Uterus (tissue), 4 donors: ENCODE measurements at places on chromosomes 2 and 18. TPM values are rescaled to one million over a fixed set of nuclear protein-coding genes. Genes with fewer than 3 reads are reported as not detected.

The WNT10A gene
- not detected for total RNA-seq

The TMEFF2 gene
- not detected for total RNA-seq

The ABHD1 gene
- total RNA-seq = 1.2 TPM

The AQP12A gene
- total RNA-seq = not detected

The HAAO gene
- total RNA-seq = 25.1 TPM

GRCh38 chr18:59264651-59265245 lies 8.5 kb downstream of the RAX start:
- H3K36me3 ChIP-seq = no peaks in the 10 kb centered on the region
- H3K4me1 ChIP-seq = no peaks in the 10 kb centered on the region

- no peak overlapping the region for H3K4me3 ChIP-seq
- H3K27me3 ChIP-seq = no peaks in the 10 kb centered on the region
- no peaks in the 10 kb centered on the region for H3K36me3 ChIP-seq
- peaks cover 6% of the 10 kb centered on the region for H3K4me1 ChIP-seq
- DNase-seq = no peak
- H3K27ac ChIP-seq = no peak overlapping the region
Observed at GRCh38 chr2:112639936-112640335, 5.8 kb upstream of the SLC20A1 start.

DNA sequence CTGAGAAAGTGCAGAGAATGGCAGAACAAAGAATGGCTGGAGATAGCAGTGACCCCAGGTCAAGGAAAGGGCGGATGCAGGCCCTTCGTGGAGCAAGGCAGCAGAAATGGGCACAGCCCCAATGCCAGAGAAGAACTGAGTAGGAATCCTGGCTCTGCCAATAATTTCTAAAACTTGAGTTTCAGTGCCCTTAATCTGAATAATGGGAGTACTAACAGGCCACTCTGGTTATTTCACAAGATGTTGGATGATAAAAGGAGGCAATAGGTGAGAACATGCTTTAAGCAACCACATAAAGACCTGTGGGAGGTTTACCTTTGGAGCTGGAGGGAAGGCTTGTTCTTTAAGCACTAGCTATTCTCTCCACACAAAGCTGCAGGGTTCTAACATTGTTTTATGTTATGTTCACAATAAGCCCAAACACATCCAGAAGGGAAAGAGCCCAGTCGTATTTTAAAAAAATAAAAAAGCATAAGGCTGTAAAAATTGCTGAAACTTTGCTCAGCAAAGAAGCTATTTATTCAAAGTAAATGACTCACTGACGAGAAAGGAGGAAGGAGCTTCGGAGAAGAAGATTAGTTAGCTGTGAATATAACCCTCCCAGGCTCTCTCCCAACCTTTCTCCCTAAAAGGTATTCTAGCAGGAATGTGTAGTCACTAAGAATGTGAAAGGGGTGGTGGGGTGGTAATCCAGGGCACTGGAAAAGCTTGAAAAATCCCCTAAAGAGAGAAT lies 470.2 kb downstream of the TXNL1 start:
- H3K27ac ChIP-seq = peak overlapping the region; percentile 79
- no peak for DNase-seq
- H3K27me3 ChIP-seq = no peaks in the 10 kb centered on the region

GRCh38 chr2:127105656-127106456 lies 1.1 kb downstream of the BIN1 start:
- peak overlapping the region; percentile 64 for H3K4me3 ChIP-seq
- H3K4me1 ChIP-seq = no peaks in the 10 kb centered on the region
- H3K27ac ChIP-seq = peak overlapping the region; percentile 89
- H3K27me3 ChIP-seq = no peaks in the 10 kb centered on the region
- DNase-seq = peak; percentile 50

DNA sequence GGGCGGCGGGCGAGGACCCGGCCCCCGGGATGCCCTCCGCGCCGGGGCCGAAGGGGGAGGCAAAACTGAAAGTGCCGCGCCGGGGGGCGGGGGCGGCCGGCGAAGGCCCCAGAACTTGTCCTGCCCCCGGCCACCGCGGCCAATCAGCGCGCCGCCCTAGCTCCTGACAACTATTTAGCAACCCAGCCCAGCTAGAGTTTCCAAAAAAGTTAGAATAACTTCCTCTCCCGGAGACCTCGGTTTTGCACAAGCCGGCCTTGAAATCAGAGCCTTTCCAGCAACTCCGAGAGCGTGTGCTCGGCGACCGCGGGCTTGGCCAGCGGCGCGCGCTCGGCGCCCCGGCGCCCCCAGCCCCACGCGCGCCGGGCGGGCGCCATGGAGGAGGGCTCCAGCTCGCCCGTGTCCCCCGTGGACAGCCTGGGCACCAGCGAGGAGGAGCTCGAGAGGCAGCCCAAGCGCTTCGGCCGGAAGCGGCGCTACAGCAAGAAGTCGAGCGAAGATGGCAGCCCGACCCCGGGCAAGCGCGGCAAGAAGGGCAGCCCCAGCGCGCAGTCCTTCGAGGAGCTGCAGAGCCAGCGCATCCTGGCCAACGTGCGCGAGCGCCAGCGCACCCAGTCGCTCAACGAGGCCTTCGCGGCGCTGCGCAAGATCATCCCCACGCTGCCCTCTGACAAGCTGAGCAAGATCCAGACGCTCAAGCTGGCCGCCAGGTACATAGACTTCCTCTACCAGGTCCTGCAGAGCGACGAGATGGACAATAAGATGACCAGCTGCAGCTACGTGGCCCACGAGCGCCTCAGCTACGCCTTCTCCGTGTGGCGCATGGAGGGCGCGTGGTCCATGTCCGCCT lies at the start of gene TWIST2:
TSS of gene TWIST2 (plus strand) at position 245 of the 850 bp plus-strand sequence. CDS start at position 376, 131 bp downstream.
- peak within 1 kb of the TSS; percentile 78 for H3K4me3 ChIP-seq
- no peaks in the 10 kb centered on the region for H3K4me1 ChIP-seq
- H3K27me3 ChIP-seq = no peaks in the 10 kb centered on the region
- peak; percentile 92 for DNase-seq

DNA sequence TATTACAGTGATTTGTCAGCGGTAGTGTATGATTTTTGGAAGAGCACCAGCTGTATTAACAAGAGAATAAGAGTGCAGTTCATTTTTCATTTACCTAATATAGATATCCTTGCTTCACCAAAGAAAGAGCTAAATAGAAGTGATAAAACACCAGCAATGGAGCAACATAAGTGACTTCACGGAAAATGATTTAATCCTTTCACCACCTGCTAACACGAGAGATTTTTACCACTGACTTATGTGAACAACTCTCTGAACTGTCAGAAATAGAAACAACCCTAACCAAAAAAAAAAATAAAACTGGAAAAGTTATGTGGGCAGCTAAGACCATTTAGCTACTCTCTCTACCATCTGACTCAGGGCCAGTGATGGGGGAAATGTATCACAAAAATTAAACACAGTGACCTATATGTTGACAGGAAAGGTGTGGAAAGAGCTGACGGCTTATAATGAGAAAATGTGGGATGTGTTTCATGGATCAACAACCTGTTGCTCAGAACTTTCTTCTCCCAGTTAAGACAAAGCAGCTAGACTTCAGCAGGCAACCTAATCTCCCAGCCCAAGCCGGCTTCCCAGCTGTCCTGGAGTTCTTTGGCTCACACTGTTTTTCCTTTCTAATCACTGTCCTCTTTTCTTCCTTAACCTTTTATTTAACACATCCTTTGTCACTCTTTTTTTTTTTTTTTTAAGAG lies 272.7 kb downstream of the SS18 start:
- H3K4me1 ChIP-seq = no peaks in the 10 kb centered on the region
- DNase-seq = no peak
- H3K36me3 ChIP-seq = no peaks in the 10 kb centered on the region

DNA sequence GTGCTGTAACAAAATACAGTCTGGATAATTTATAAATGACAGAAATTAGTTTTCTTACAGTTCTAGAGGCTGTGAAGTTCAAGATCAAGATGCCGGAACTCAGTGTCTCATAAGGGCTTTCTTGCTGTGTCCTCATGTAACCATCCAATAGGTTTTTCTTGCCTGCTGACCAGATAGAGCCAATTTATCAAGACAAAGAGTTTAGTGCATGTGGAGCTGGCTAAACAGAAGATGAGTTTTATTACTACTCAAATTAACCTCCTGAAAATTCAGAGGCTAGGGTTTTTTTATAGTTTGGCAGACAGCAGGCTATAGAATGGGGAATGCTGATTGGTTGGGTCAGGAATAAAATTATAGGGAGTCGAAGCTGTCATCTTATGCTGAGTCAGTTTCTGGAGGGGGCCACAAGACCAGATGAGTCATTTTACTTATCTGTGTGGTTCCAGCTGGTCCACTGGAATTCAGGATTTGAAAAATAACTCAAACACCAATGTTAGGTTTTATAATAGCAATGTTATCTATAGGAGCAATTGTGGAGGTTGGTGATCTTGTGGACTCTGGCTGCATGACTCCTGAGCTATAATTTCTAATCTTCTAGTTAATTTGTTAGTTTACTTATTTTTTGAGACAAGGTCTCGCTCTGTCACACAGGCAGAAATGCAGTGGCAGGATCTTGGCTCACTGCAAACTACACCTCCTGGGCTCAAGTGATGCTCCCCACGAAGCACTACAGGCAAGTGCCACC lies 3.2 kb upstream of the PDK1 start:
- H3K36me3 ChIP-seq = no peaks in the 10 kb centered on the region
- no peak overlapping the region for H3K4me3 ChIP-seq
- no peak for DNase-seq
- no peaks in the 10 kb centered on the region for H3K4me1 ChIP-seq

GRCh38 chr2:69013142-69013839 lies at the start of gene ANTXR1:
ANTXR1 (plus strand) TSS chr2:69013179; CDS start chr2:69013500, 321 bp downstream.
- H3K4me1 ChIP-seq = no peaks in the 10 kb centered on the region
- H3K36me3 ChIP-seq = no peaks in the 10 kb centered on the region
- peak within 1 kb of the TSS; percentile 67 for H3K4me3 ChIP-seq
- DNase-seq = peak; percentile 74
